A549 treated with DMSO at 1 μM for 4 hours (cell line): ENCODE measurements at places on chromosomes 16 and 17. TPM values are rescaled to one million over a fixed set of nuclear protein-coding genes. Genes with fewer than 3 reads are reported as not detected.

RASL10B gene
- total RNA-seq = 0.06 to 0.13 TPM (median 0.10 TPM) in 4 of 5 replicates, not detected in the other

ACSM3 gene
- total RNA-seq = 3.5 to 4.6 TPM (median 4.5 TPM) in 5 replicates

DLX4 gene
- 2.4 to 3.3 TPM (median 3.0 TPM) in 5 replicates for total RNA-seq

ZPBP2 gene
- total RNA-seq = not detected in 5 replicates

ATP2C2 gene
- total RNA-seq = 0.06 to 0.15 TPM (median 0.14 TPM) in 5 replicates

ACSM5 gene
- total RNA-seq = not detected in 5 replicates

ZNF597 gene
- total RNA-seq = 1.0 to 1.2 TPM (median 1.1 TPM) in 5 replicates

KCNH4 gene
- 0.31 to 0.60 TPM (median 0.44 TPM) in 5 replicates for total RNA-seq

KRT39 gene
- total RNA-seq = not detected in 5 replicates

TMEM98 gene
- 43.5 to 50.3 TPM (median 47.1 TPM) in 5 replicates for total RNA-seq

TAT gene
- total RNA-seq = 0.05 to 0.11 TPM (median 0.07 TPM) in 3 of 5 replicates, not detected in the others

ITGAD gene
- not detected in 5 replicates for total RNA-seq

HASPIN gene
- total RNA-seq = 14.8 to 19.7 TPM (median 15.7 TPM) in 5 replicates

NPIPB13 gene
- 0.66 to 3.2 TPM (median 3.0 TPM) in 5 replicates for total RNA-seq

CACNG1 gene
- total RNA-seq = 0.11 to 0.18 TPM (median 0.16 TPM) in 3 of 5 replicates, not detected in the others

WSCD1 gene
- total RNA-seq = 2.1 to 3.9 TPM (median 3.7 TPM) in 5 replicates

PIMREG gene
- total RNA-seq = 44.2 to 51.9 TPM (median 45.7 TPM) in 5 replicates

SHPK gene
- 12.4 to 17.6 TPM (median 15.0 TPM) in 5 replicates for total RNA-seq

OTOA gene
- total RNA-seq = 0.05 TPM in 1 of 5 replicates, not detected in the others

KRTAP9-8 gene
- total RNA-seq = not detected in 5 replicates

KLHL10 gene
- total RNA-seq = 0.05 to 0.22 TPM (median 0.10 TPM) in 5 replicates

ARSG gene
- 1.1 to 2.7 TPM (median 1.7 TPM) in 5 replicates for total RNA-seq

NOG gene
- total RNA-seq = 0.88 to 1.4 TPM (median 1.1 TPM) in 5 replicates

PRKCB gene
- 0.17 to 0.50 TPM (median 0.24 TPM) in 5 replicates for total RNA-seq

PSMC5 gene
- 212 to 238 TPM (median 224 TPM) in 5 replicates for total RNA-seq

SLFN14 gene
- total RNA-seq = not detected in 5 replicates

CLEC18C gene
- total RNA-seq = 0.06 to 0.16 TPM (median 0.09 TPM) in 5 replicates

BCL6B gene
- total RNA-seq = 0.09 TPM in 1 of 5 replicates, not detected in the others

MYH2 gene
- not detected in 5 replicates for total RNA-seq

CES5A gene
- total RNA-seq = not detected in 5 replicates

CEP95 gene
- total RNA-seq = 29.1 to 34.1 TPM (median 30.8 TPM) in 5 replicates

RAB11FIP4 gene
- total RNA-seq = 1.5 to 3.5 TPM (median 1.7 TPM) in 5 replicates

MT4 gene
- total RNA-seq = not detected in 5 replicates
